CD4-positive, alpha-beta T cell treated with Interleukin-4 for 4 hours (primary cell): ENCODE measurements at places on chromosomes 5 and 9.

- DNase-seq: no peak
Observed at GRCh38 chr9:13063880-13064459, 215.5 kb downstream of the MPDZ start.

- no peak for DNase-seq
Observed at GRCh38 chr5:167987490-167988280, 303.8 kb upstream of the WWC1 start.

- DNase-seq: no peak
Observed at GRCh38 chr9:8508671-8509290, 709.2 kb upstream of the DMAC1 start.

- no peak for DNase-seq
Observed at GRCh38 chr9:124590889-124591641, 83.9 kb upstream of the NR5A1 start.

DNA sequence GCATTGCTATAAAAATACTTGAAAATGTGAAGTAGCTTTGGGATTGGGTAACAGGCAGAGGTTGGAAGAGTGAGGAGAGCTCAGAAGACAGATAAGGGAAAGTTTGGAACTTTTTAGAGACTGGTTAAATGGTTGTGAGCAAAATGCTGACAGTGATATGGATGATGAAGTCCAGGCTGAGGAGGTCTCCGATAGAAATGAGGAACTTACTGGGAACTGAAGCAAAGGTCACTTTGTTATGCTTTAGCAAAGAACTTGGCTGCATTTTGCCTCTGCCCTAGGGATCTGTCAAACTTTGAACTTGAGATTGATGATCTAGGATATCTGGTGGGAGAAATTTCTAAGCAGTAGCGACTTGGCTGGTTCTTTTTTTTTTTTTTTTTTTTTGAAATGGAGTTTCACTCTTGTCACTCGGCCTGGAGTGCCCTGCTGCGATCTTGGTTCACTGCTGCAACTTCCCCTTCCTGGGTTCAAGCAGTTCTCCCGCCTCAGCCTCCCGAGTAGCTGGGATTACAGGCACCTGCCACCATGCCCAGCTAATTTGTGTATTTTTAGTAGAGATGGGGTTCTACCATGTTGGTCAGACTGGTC lies 998.9 kb downstream of the TLE1 start:
- DNase-seq: no peak

DNA sequence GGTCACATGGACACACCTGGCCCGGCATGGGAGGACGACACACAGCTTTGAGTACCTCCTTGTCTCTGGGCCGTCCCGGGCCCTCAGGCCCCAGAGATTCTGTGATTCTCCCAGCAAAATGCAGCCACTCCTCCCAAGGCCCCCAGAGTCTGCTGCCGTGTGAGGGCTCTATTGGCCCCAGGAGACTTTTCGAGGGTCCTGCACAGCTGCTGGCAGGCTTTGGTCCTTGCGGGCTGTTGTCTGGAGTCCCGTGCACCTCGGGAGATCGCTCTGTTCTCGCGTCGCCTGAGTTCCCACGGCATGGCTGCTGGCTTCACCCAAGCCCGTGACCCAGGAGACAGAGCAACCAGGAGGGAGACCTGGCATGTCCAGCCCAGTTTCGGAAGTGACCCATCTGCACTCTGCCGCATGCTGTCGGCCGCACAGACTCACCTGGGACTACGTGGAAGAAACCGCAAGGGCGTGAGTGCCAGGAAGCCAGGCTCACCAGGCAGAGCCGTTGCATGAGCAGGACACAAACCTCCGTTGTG lies 46.8 kb upstream of the NKD2 start:
- DNase-seq: no peak

GRCh38 chr5:73157414-73158303 lies 15.3 kb upstream of the TMEM174 start:
- DNase-seq: no peak

- DNase-seq: no peak
Observed at GRCh38 chr9:109981091-109981490, 201.1 kb downstream of the PALM2AKAP2 start.

GRCh38 chr5:107817951-107818350 lies 147.2 kb upstream of the EFNA5 start:
- DNase-seq: no peak

GRCh38 chr5:55175781-55176175 lies 2.8 kb upstream of the CDC20B start:
- no peak for DNase-seq

DNA sequence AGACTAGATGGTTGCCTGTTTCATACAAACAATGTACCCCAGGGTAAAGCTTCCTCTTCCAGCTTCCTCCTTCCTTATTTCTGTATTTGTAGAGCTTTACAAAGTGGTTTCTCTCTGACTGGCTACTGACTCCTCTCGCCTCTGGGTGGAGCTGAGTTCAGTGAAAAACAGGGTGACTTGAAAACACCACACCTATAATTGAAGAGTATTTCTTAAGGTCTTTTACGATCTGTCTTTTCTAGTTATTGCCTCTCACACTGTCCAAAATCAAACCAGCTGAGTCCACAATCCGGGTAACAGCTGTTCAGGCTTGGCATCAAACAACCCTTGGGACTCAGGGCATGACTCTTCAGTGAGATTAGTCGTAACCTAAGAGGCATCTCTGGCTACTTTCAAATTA lies 200.4 kb downstream of the ARRDC3 start:
- peak; percentile 24 for DNase-seq

DNA sequence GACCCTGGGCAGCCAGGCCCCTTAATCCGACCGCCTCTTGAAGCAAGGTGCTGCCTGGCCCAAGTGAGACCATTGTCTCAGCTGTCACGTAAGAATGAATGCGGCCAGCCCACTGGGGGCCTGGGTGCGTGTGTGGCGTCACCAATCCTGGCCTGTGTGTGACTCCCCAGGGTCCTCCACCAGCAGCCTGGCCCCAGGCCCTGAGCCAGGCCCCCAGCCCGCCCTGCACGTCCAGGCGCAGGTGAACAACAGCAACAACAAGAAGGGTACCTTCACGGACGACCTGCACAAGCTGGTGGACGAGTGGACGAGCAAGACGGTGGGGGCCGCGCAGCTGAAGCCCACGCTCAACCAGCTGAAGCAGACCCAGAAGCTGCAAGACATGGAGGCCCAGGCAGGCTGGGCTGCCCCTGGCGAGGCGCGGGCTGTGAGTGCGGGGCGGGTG lies 124.2 kb downstream of the WNK2 start:
- no peak for DNase-seq

GRCh38 chr9:107158321-107158720 lies 124.8 kb upstream of the RAD23B start:
- DNase-seq: peak; percentile 6

DNA sequence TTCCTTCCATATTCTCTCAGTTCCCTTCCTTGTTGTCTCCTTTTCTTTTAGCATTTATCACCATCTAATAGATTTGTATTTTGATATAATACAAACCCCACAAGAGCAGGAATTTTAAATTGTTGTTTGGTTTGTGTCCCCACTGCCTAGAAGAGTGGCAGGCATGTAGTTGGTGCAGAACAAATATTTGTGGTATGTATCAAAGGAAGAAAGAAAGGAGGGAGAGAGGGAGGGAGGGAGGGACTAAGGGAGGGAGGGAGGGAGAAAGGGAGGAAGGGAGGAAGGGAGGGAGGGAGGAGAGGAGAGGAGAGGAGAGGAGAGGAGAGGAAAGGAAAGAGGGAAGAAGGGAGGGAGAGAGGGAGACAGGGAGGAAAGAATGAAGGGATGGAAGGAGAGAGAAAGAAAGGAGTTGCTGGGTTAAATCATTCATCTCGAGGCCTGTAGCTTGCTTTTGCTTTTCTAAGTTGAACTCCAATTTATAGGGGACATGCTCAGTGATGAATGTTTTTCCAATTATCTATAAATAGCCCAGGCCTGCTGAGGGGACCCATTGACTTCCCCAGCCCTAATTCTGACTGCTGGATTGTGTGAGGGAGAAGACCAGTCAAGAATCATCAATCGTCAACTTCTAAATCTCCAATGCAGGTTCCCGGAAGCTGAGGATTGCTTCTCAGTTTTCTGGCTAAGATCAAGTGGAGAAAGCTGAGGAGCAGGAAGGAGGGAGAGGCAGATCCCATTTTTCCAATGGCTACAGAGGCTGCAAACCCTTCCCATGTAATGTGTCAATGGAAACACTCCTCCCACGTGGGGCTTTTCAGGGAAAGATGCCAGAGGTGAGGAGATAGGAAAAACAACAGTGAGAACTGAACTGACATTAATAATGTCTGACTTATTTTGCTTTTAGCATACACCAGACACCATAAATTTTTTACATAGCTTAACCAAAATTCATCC lies 320.7 kb downstream of the ASTN2 start:
- no peak for DNase-seq

- no peak for DNase-seq
Observed at GRCh38 chr5:69493396-69494133, 975 bp downstream of the OCLN start.

GRCh38 chr9:19618816-19619215 lies 170.0 kb downstream of the SLC24A2 start:
- DNase-seq: no peak
